AG09319 (cell line): ENCODE measurements at places on chromosomes 7 and 10.

DNA sequence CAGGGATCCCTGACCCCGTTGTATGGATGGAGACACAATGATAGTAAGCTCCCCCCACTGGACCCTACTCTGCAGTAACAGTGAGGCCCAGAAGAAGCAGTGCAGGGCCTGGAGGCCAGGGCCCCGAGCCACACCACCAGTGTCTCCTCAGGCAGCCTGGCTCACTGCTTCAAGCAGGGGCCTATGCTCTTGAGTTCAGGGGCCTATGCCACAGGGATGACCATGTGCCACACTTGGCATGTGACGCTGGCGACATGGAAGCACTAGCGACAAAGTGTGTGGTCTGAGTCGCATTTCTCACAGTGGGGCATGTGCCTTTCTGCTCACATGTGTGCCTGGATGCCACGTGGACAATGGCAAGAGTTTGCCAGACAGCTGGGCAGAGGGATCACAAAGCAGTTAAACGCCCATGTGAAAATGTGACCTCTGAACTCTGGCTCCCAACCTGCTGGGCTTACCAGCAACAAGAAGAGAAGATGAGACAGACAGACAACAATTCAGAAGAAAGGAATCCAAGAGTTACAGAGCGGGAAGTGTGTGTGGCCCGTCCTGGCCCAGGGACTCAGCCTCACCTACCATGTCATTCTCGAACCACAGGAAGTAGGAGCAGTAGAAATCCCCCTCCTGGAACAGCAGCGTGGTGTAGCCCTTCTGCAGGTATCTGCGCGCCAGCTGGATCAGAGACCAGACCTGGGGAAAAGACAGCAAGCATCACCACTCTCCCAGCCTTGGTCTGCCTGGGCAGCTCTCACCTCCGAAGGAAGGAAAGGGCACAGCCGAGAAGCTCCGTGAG lies 4.7 kb upstream of the PYROXD2 start:
- no peak for DNase-seq

- DNase-seq: no peak
These were observed 147.5 kb downstream of the RAB11FIP2 start for GRCh38 chr10:117899181-117899683.

- DNase-seq: no peak
These were observed 13.4 kb downstream of the P4HA1 start for GRCh38 chr10:73083221-73083620.

DNA sequence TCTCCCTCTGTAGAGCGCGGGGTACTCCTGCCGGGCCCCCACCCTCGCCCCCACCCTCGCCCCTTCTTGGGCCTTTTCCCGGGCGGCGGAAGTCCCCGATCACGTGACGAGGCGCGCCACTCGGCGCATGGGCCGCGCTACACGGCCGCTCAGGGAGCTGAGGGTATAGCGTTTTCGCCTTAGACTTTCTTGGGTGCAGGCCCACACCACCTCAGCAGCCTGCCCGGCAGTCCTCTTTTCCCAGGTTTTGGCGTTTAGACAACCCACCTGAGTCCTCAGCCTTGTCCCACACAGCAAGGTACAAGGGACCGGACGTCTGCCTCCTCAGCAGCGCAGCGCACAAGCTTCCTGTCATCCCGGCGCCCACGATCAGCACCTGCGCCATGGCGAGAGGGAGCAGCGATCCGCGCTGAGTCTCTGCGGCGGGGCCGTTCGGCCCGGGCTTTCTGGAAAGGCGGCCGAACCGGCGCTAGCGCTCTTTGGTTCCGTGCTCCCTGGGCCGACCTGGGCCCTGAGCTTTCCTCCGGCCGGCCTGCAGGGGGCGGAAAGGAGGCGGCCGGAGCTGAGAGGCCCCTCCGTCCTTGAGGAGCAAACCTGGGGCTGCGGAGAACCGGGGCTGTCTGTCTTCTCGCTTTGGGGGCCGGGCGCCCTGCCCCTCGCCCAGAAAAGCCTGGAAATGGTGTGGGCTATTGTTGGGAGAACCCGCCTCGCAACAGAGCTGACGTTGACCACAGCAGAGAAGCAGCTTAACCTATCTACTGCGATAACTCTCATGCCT lies at the start of gene RNLS:
Gene RNLS (minus strand): TSS at position 513 of the 778 bp plus-strand sequence.
- DNase-seq: no peak

GRCh38 chr10:98374217-98374985 lies 40.6 kb downstream of the PYROXD2 start:
- no peak for DNase-seq

DNA sequence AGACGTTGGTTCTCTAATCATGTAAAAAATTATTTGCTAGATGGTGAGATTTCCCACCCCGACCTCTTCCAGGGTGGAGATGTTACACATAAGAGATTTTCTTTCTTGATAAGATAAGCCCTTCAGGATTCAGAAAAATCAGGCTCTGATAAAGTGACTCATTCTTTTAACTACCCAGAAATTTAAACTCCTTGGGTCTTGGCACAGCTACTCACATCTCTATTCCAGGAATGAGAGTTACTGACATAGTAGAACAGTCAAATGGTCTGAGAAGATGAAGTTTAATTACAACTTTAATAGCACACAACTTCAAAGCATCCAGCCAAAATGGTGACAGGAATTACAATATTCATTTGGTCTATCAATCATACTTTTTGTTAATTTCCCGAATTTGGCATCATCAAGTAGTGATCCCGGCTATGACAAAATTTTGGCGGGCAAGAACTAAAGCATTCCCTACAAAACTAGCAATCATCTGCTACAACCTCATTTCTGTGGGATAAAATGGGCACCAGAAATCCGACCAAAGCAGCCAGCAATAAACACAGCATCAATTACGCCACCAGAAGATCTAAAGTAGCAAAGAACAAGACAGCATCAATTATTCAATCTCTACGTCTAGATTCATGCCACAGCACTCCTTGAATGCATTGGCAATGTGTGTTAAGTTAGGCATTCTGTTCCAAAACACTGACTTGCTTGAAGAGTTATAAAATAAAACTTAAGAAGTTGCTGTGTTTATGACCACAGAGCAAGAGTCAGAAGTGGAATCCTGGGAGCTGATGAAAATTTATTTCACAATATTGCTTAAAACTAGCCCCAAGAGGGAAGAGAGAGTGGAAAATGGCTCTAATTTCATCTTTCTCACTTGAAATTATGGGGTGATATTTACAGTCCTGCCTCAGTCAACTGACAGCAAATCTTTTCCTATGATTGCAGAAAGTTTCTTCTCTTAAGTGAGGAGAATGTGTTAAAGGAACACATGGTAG lies 565.7 kb upstream of the ANKRD30A start:
- DNase-seq: no peak

DNA sequence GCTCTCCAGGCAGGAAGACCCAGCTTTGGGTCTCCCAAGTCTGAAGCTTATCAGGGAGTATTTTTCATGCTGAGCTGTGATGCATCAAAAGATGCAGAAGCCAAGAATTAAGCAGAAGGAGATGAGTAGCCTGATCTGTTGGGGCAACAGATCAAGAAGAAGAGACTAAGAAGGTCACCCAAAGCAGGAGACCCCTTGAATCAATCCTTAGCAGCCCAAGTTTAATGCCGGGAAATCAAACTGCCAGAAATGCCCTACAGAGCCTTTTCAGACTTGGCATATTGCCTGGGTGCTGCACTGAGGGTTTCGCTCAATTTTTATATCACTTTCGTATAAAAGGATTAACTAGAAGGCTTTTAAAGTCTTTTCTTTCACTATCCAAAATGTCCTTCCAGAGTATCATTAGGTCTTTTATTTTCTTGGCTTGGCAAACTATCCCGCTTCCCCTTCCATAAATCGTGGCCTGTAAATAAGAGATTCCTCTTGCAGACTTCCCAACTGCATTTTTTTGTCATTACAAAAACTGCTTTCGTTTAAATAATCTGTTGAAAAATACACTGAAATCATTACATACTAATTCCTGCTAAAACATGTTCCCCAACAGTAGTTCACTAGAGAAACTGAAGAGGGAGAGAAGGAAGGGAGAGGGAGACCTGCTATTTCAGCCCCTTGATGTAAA lies 49.0 kb upstream of the STK17A start:
- no peak for DNase-seq

DNA sequence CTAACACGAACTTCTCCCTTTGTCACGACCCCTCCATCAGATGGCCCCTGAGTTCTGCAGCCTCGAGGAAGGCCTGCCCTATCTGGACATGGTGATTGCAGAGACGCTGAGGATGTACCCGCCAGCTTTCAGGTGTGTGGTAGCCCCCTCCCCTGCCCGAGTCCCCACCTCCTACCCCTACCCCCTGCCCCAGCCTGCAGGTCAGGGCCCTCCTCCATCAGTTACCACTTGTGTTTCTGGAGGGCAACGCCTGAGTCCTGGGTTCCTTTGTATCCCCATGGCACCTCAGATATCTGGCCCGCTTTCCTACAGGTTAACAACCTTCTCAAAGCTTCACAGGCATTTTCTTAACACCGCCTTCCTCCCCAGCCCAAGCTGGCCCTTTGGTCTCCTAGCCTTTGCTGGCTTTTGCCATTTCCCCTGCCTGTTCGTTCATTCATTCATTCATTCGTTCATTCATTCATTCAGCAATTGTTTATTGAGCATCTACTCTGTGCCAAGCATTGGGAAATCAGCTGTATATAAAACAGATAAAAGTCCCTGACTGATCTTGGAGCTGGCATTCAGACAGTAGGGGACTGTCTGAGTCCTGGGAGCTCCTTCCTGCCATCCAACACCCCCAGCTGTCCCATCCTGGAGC lies 55.6 kb downstream of the PARP12 start:
- DNase-seq: no peak

GRCh38 chr7:69622960-69623359 lies 24.7 kb downstream of the AUTS2 start:
- no peak for DNase-seq

GRCh38 chr10:5891009-5891408 lies 966 bp downstream of the FBH1 start:
- no peak for DNase-seq

DNA sequence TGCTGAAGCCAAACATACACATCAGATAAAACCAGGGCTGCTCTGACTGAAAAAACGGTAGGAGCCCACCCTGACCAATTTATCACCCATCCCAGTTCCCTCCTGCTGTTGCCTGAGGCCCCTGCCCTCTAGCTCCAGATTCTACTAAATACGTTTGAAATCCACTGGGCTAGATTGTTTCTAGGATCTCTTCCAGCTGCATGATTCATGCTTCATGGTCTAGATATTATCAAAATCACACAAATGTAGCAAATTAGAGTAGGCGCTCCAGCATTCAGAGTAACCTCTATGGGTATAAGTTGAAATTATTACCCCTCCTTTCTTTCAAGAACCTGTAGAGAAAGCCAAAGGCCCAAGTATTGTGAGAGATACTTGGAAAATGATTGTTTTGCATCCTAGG lies 151.2 kb upstream of the FAM13C start:
- DNase-seq: no peak

- no peak for DNase-seq
These were observed 61.8 kb upstream of the LRRN3 start for GRCh38 chr7:111029141-111029572.

DNA sequence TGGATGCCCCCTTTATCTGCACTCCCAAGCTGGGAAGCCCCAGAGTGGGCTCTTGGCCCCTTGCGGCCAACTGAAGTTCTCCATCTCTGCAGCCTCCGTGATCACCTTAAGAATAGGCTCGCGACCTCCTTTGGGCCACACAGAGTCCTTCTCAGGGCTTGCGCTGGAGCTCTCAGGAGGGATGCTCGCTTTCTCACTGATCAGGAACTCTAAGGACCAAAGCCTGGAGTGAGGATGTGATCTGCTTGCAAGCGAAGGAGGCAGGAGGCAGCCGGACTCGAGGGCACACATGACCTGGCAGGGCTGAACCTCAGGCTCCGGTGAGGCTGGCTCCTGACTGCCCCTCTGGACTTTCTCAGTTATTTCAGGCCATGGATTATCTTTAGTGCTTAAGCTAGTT lies 192.1 kb upstream of the MKI67 start:
- DNase-seq: no peak

DNA sequence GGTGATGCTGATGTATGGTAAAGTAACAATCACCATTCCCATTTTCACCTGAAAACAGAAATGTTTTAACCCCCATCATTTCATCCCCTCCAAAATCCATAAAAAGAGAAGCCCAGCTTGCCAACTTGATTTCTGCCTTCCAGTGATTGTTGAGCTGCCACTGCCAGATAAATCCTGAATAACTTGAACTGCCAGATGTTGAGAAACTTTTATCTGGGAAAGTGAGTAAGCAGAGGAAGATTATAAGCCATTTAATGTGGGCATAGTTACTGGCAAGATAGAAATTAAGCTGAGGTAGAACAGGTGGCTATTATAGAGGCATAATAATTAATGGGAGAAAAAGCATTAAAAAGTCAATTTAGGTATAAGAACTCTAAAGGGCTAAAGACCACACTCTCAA lies 534.1 kb downstream of the ANKRD7 start:
- no peak for DNase-seq

- DNase-seq: no peak
These were observed 1.5 kb downstream of the IL6 start for GRCh38 chr7:22728401-22729029.

GRCh38 chr10:58888957-58889356 lies 287.5 kb upstream of the PHYHIPL start:
- DNase-seq: no peak

GRCh38 chr10:101225846-101226421 lies 3.3 kb downstream of the LBX1 start:
- DNase-seq: no peak

DNA sequence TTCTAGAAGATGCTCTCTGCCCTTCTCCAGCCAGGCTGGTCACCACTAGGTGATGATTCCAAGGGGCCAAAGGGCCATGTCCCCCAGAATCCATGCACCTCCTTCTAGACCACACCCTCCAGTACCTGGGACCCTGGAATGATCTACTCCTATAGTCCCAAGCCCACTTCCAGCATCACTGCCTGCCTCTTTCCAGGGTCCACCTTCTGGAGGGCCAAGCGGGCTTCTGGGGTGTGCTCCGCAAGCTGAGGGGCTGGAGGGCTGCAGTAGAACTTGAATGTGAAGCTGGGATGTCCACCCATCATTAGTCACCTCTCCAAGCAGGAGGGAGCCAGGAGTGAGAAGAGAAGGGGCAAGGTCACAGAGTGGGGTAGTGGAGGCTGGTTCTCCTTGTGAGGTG lies 234.4 kb upstream of the MYO3A start:
- no peak for DNase-seq

DNA sequence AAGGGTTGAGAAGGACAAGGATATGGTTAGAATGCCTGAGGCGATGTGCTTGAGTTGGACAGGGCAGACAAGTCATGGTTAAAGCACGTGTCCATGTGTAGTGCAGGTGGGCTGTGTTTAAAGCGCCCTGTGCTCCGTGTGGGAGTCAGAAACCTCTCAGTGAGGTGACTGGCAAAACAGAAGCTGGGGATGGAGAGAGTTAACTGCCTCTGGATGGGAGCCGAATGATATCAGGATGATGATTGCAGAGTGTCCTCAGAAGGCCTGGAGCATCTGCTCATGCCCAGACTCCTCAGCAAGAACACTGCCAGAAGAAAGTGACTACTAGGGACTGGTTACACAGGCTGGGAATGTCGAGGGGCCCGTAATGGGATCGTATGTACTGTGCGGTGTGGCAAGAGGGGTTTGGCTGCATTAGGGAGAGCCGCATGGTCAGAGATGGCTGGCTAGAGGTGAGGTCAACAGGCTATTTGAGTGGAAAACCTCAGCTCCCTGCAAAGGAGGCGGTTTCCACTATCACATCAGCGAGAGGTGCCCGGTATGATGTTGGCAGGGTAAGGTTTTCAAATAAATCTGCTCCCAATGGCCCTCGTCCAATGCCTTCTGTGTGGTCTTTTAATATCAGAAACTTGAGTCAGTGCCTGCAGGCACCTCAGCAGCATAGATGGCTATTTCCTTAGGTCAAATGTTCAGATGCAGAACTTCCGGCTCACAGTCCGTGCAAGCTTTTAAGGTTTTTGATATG lies 26.1 kb upstream of the MRC1 start:
- no peak for DNase-seq
